Esophagus muscularis mucosa (tissue), 4 donors: ENCODE measurements at places on chromosomes 16 and 17.

- peak; percentile 70 for DNase-seq
Observed at GRCh38 chr17:14595656-14596055, 294.8 kb downstream of the HS3ST3B1 start.

- DNase-seq, result no peak
Observed at GRCh38 chr16:8108991-8109509, 481.3 kb downstream of the TMEM114 start.

- DNase-seq, result peak; percentile 60
Observed at GRCh38 chr17:79631640-79632431, 21.0 kb upstream of the RBFOX3 start.

- DNase-seq, result no peak
Observed at GRCh38 chr16:76303637-76304314, 26.6 kb downstream of the CNTNAP4 start.

DNA sequence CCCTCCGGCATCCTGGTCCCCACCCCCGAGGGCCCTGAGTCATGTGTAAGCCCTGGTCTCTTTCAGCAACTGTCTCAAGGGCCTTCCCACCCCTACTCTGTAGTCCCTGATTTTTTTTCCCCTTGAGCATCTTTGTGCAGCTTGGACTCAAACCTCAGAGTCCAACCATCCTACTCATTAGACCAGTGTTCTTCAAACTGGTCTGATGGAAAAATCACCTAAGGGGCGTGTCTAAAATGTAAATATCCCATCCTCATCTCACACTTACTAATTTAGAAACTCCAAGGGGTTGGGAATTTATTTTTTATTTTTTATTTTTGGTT is 624 bp downstream of the G6PC3 start:
- DNase-seq, result peak; percentile 93

- no peak for DNase-seq
Observed at GRCh38 chr17:68458260-68459036, 1.2 kb upstream of the WIPI1 start.

DNA sequence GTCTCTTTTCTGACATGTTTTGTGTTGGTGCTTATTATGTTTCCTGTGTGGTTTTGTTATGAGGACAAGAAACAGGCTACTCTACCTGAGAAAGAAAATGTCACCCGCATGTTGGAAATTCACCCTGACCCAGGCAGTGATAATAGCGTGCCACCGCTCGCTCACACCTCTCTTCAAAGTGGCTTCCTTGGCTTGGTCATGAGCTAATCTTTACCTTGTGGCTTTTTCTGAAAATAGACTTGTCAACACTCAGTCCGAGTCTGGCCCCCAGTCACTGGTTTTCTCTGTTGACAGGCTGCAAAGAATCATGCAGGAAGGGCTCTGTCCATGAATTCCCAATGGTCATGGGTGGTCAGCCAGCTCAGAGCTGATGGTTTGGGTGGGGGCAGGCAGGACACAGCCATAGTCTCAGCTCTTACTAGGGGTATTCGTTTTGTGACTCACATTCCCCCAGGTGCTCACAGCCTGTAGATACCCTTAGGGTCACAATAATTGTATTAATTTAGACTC is 121.3 kb upstream of the CACNG5 start:
- no peak for DNase-seq

DNA sequence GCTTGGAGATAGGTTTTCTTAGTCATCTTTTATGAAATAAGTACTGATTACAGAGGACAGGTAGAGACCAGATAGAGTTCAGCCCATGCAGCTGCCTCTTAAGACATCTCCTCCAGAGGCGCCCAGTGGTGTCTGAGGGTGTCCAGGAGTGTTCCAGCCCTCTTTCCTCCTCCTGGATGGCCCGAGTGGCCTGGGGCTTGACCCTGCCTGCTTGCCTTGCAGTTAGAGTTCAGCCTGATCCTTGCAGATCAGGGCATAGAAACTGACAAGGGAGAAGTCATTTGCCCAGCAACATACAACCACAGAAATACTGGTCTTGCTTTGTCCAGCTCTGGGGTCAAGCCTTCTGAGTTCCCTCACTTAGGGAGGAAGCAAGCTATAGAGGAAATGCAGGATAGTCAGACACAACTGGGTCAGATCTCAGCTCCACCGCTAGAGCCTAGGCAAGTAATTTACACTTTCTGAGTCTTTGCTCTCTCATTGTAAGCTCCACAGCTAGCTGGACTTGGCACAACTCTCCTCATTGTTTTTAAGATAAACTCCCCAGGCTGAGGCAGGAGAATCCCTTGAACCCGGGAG is 3.6 kb upstream of the CCL1 start:
- DNase-seq, result peak; percentile 72

- DNase-seq, result no peak
Observed at GRCh38 chr16:74734361-74735161, 33.9 kb upstream of the MLKL start.

GRCh38 chr16:19517424-19518089 is 4.3 kb downstream of the GDE1 start:
- DNase-seq, result no peak

- DNase-seq, result no peak
Observed at GRCh38 chr17:58693751-58694150, 1.3 kb downstream of the RAD51C start.

- DNase-seq, result no peak
Observed at GRCh38 chr17:39097150-39097519, 54.3 kb downstream of the PLXDC1 start.

DNA sequence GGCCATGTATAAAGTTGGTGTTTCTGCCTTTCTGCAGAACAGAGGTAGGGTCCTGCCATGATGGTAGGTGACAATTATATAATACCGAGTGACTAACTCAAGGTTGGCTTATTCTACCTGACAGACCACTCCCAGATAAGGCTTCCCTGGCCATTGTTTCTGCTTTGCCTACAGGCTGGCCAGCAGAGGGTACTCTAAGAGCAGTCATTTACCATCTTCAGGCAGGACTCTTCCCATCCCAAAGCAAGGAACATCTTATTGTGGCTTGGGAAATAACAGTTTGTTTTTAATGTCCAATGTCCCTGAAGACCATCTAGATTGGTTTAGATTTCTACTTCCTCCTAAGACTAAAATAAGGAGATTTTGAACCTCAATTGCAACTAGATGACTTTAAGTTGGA is 74.1 kb downstream of the SNX11 start:
- DNase-seq, result no peak

DNA sequence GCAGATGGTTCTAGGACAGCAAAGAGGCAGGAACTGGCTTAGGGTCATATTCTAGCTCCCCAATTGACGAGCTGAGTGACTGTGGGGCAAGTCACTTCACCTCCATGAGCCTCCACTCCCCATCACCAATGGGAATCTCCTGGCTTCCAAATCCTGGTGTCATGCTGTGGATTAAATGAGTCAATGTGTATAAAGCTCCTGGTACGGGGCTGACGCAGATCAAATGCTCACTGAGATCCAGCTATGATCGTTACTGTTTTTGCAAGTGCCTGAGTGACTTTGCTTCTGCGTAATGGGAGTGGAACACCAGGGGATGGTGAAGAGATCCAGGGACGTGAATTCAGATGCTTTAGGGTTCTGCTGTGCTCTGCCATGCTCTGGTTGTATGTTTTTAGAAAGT is 2.4 kb downstream of the SEC14L5 start:
- DNase-seq, result no peak

DNA sequence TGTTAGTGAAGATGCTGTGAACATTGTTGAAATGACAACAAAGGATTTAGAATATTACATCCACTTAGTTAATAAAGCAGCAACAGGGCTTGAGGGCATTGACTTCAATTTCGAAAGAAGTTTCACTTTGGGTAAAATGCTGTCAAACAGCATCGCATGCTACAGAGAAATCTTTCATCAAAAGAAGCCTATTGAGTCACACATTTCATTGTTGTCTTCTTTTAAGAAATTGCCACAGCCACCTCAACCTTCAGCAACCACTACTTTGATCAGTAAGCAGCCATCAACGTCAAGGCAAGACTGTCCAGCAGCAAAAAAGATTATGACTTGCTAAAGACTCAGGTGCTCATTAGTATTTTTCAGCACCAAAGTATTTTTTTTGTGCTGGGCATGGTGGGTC is 13.2 kb upstream of the MAP2K6 start:
- no peak for DNase-seq

DNA sequence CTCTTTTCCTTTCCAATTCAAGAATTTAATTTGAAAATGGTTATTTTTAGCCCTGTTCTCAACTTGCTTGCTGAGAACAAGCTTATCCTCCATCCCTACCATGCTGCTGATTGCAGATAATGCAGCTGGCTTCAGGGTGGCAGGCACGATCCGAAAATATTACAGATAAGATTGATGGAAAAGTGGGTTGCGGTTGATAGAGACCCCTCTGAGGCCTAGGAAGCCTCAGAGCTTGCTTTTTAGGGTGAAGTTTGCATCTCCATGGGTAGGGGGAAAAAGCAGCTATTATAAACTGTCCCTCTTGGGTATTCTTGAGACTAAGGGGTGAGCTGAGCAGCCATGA is 116.5 kb upstream of the GOT2 start:
- DNase-seq, result no peak

GRCh38 chr17:34420254-34420766 is 57.3 kb upstream of the CCL1 start:
- no peak for DNase-seq

- DNase-seq, result no peak
Observed at GRCh38 chr17:66423056-66423955, 120.9 kb downstream of the PRKCA start.

DNA sequence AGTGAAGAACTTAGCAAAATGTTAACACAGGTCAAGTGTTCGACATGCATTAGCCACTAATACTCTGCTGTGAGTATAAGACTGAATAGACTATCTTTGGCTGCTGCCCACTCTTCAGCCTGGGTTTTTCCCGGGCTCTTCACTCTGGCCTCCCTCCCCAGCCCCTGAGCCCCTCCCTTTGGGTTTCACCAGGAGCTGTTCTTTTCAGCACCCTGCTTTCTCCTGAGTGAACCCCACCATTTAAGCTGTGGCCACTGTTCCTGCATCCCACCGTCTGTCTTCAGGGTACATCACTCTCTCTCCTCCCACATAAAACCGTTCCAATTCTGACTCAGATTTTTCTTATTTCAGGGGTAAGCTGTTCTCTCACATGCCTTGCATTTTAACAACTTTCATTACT is 92.0 kb upstream of the ASIC2 start:
- no peak for DNase-seq

DNA sequence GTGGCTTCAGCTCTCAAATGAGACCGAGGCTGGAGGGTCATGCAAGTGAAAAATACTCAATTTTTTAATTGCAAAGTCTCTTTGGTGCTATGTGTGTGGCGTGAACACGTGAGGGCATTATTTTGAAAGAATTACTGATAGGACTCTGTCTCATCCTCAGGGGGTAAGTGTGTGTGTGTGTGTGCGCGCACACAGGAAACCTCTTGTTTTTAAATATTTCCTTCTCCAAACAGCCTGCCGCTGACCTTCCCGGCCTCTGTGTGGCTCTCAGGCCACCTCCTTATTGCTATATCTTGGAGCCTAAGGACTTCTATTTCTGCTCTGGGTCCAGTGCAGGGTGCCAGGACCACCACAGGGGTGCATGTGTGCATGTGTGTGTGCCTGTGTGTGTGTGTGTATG is 99.7 kb downstream of the CMIP start:
- no peak for DNase-seq

DNA sequence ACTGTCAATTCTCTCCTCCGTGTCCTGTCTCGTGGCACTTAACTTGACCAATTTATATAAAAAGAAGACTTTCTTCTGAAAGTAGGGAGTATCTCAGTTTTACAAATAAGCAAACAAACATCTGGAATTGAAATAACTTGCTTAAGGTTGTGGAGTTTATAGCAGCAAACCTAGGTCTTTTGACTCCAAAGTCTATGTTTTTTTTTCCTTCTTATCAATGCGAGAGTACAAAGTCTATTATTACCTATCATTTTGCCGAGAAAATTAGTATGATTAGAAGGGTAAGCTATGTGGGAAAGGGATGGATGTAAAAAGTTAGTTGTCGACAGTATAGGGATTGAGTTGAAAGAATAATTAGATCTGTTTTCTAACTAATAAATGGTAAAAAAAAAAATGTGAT is 50.4 kb downstream of the PPM1E start:
- no peak for DNase-seq

DNA sequence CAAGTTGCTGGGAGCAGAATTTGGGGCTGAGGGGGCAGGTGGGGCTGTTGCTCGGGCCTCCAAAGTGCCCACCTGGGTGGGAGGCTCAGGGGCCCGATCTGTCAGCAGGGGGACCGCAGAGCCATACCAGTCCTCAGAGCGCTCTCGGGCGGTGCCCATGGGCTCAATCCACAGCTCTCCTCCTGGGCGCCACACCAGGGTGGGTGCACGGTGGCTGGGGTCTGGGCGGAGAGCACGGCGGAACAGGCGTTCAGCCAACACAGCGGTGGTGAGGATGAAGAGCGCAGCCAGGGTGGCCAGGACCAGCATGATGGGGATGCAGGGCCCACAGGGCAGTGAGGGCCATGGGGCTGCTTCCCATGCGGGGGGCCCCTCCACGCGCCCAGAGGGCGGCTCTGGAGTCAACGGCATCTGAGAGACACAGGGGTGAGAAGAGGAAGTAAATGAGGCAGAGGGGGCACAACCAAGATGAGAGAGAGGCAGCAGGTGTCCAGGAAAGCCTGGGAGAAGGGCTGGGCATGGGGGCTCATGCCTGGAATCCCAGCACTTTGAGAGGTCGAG is 1.2 kb downstream of the C16orf54 start:
- DNase-seq, result no peak

GRCh38 chr17:58760248-58760647 is 4.6 kb downstream of the PPM1E start:
- no peak for DNase-seq

- DNase-seq, result peak; percentile 60
Observed at GRCh38 chr17:10278218-10278617, 79.8 kb upstream of the GAS7 start.

GRCh38 chr17:42018339-42018738 is 1.1 kb upstream of the DNAJC7 start:
- no peak for DNase-seq

GRCh38 chr16:56673921-56674320 is 4.3 kb downstream of the MT1H start:
- DNase-seq, result no peak

DNA sequence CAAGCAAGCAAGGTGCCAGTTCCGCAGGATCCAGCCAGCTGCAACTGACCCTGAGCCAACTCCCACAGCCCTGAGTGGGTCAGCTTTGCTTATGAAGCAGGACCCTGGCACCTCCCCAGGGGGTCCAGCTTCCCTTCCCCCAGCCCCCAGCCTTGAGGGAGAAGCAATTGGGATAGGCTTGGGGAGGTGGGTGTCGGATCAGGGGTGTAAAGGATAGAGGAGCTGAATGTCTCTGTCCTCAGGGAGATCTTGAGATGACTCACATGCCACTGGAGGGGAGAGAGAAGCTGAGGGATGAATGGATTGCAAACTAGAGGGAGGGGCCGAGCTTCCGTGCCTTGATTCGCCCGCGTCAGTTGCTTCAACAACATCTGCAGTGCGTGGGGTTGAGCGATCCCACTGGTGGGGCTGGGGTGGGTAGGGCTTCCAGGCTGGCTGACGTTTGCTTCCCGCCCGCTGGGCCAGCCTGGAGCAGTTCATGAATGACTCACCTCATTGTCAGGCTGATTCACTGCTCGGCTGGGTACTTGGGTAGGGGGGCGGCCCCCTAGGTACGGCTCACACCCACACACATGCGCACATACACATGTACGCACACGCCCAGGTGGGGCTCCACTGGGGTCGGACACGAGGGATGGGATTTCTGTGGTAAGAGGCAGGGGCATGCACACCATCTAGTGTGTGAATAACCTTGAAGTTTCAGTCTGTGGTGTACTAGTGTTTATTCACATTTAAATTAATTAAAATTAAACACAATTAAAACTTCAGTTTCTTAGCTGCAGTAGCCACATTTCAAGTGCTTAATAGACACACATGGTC is 3.6 kb upstream of the HROB start:
- DNase-seq, result peak; percentile 96
